Stimulated activated CD8-positive, alpha-beta memory T cell treated with anti-CD3 and anti-CD28 coated beads, Interleukin-4, amount 100 ng/mL, for 1 hour (primary cell): ENCODE measurements at places on chromosomes 2 and 18.

- DNase-seq = no peak
Measured at GRCh38 chr2:177211169-177211568, 1.4 kb upstream of the HNRNPA3 start.

DNA sequence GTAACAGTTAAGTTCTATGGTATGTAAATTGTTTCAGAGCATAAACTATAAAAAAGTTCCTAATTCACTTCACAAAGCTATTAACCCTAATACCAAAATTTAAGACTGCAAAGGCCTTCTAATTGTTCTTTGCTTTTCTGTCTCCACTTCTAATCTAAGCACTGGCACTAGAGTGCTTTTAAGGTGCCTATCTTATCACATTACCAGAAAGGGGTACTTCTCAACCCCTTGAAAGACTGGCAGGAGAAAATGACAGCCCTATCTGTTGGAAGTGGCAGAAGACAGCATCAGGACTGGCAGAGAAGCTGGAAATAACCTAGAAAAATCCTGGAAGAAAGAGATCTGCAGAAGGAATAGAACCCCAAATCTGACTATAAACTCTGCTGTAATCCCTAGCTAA lies 10.3 kb downstream of the CNRIP1 start:
- no peak for DNase-seq

DNA sequence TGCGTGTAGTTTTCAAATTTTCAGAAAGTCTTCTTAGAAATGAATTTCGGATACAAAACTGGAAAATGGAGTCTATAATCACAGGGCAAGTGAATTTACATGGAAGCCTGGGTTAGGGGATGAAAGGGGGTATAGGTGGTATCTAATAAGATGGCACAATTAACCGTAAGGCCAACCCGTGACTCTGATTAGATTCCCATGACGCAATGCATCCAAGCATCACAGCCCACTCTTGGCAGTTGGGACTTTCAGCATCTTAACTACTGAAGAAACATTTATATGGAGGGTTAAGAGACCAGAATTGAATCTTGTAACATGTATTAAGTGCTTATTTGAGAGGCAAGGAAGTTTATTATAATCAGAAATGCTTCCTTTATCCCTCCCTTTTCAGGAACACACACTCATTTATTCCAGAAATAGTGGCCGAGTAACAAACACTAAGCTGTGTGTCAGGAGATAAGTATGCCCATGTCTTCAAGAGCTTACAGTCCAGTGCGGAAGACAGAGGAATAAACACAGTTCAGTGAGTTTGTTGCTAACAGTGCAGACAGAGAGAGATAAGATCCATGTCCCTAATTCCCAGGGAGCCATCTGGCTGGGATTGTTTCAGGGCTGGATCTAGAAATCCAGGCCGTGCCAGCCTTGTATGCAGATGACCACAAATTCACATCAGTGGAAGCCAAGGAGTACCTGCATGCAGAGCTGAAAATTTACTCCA lies 151.2 kb downstream of the ANTXR1 start:
- no peak for DNase-seq

DNA sequence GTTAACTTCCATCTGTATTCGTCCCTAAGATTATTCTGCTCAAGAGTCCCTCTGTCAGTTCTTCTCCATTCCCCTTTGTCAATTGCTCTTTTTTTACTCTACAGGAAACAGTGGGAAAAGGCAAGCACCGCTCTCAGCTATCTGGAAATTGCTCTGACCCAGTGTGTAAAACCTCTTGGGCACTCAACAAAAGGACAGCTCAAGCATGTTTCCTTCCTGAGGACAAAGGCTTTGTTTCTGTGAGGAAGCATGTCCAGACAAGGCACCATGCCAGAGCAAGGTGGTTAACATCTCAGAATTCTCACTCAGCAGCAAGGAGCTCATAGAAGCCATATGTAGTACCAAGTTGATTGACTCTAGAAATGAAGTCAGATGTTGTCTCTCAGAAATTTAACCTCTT lies 735.6 kb downstream of the TSN start:
- no peak for DNase-seq

DNA sequence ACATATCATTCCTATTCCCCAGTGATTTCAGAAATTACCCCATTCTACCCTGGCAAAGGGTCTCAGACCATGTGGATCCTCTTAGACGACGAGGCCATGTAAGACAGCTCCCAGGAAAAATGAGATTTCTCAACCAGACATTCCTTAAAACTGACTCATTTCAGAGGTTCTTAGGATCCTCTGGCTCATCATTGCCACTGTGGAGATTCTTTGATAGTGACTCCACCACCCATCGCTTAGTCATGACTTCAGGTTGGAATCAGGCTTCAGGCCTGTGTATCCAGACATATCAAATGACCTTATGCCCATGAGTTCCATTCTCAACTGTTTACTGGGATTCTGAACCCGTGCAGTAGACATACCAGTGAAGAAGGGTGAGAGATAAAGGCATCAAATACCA lies 245.6 kb upstream of the TCF4 start:
- no peak for DNase-seq

GRCh38 chr18:5251117-5251516 lies 44.4 kb downstream of the ZBTB14 start:
- no peak for DNase-seq

DNA sequence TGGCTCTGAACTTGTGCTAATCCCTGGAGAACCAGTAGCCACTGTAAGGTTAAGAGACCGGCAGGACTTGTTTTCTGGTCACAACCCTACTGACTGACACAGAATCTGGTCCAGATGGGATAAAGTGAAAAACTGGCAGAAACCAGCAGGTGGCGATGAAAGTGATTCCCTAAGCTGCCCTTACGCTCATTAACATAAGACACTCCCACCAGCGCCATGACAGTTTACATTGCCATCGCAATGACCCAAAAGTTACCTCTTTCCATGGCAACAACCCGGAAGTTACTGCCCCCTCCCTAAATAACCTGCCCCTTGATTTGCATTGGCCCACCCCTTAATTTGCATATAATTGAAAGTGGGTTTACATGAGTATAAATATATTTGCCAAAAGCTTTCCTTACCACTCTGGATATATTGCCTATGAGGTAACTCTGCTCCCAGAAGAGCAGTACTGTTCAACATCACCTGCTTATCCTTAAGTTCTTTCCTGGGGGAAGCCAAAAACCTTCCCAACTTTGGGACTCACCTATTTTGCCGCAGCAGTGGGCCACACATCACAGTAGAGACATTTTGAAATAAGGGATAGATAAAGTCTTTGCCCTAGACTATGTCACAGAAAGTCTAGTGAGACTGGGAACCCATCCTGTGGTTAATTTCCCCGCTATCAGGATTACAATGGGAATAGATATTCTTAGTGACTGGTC lies 35.8 kb upstream of the AFF3 start:
- no peak for DNase-seq

GRCh38 chr18:7872569-7872968 lies 305.5 kb downstream of the PTPRM start:
- no peak for DNase-seq

- no peak for DNase-seq
Measured at GRCh38 chr2:205739620-205740019, 57.3 kb downstream of the NRP2 start.

DNA sequence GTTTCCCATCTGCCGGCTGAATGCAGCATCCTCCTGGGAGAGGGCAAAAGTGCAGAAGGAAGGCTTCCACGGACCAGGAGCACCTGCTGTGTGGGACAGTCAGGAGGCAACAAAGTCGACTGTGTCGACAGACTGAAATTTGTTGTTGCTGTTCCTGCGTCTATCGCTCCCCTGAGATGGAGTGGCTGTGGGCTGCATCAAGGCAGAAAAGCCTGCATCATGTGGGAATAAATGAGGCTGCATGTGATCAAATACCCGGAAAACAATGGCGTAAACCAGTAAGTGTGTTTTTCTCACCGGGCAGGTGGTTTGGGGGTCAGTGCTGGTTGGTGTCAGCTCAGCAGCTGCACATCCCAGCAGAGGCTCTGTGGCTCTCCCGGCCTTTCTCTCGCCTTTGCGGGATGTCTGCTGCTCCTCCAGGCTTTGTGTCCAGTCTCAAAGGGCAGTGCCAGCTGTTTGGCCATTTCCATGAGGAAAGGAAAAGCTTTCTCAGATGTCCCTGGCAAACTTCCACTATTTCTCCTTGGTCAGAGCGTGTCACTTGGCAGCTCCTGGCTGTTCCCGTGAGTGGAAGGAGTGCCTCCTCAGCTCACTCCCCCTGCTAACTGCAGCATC lies 262.4 kb downstream of the NDUFA10 start:
- DNase-seq = no peak

- DNase-seq = no peak
Measured at GRCh38 chr2:23007631-23008235, 377.2 kb upstream of the KLHL29 start.

DNA sequence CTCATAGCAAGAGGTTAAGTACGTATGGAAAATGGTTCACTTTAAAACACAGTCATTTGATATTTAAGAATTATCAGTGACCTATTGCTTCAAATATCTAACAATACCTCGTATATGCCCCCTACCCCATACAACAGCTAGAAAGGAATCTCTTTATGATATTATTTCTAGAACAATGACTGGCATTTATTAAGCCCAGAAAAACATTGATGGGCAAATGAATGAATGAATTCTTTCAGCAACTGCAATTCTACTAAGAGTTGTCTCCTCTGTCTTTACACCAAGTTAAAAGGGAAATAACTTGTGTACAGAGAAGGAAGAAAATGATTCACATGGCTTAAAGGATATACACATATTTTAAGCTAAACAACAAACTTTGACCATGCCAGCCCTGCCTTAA lies 384.7 kb downstream of the ERBB4 start:
- no peak for DNase-seq

- no peak for DNase-seq
Measured at GRCh38 chr2:67997528-67997900, 65.3 kb downstream of the C1D start.

DNA sequence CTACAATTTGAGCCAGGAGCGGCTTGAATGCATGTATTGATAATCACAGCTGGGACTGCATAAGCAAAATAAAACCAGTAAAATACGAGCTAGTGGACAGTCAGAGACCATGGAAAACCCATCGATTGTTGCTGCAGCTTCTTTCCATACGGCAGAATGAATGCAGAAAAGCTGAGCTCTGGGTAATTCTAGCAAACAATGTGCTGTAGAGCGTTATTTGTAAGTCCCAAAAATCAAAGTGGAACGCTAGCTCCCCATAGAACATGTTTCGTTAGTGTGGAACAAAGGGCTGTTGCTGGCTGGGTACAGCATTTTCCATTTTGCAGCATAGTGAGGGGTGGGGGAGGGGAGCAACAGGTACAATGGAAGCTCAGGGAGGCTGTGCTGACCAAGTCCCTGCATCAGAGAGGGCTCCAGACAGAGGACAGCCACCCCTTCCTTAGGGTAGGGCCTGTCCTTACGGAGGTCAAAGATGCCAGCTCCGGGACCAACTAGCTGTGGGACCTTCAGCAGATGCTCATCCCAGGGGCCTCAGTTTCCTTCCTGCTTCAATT lies 74.1 kb downstream of the BOD1L2 start:
- no peak for DNase-seq

DNA sequence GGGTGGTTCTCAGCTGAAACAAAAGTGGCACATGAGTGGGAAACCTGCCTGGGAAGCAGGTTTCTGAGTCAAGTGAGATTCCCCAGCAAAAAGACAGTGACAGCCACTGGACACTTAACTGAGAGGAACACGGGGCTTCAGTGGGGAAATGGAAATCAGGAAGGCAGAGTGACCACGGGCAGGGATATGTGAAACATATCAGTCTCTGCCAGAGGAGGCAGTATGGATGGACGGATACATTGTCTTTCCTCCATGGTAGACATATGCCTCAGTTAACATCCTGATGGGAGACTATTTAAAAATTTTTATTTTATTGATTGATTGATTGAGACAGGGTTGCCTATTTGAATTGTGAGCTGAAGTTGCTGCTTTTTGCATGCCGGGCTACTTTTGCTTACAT lies 292.1 kb downstream of the NBAS start:
- no peak for DNase-seq

DNA sequence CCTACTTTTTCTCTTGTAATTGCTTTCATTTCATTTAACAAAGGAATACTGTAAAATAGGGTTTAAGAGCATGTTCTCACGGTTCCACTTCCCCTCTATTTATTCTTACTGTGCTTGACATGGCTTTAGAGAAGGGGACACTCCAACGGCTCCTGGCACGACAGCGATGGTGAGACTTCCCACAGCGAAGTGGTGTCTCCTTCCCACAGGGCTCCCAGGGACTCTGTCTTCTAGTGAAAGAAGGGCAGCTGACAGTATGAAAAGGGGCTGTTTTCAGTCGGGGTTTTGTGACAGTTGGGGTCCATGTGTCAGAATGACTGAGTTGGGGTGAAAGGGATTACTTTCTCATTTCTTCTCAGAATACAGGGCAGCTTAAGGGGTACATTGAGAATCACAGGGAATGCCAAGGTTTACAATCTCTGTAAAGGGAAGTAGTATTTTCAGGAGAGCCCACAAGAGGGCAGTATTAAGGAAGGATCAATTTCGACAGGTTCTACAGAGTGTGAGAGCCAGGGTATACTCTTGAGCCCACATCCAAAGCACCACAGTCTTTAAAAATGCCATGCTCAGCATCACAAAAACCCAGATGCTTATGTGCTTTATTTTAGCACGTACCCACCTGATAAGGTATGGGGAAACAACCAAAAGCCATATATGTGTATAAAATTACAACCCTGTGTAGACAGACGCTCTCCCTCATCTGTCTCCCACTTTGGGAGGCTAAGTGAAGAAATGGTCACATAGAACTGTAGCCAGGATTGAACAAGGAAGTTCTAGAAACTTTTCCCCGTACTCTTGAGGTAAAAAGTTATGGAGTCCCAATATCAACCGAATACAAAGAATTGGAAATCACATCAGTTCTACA lies 31.3 kb upstream of the RAPGEF4 start:
- DNase-seq = no peak

DNA sequence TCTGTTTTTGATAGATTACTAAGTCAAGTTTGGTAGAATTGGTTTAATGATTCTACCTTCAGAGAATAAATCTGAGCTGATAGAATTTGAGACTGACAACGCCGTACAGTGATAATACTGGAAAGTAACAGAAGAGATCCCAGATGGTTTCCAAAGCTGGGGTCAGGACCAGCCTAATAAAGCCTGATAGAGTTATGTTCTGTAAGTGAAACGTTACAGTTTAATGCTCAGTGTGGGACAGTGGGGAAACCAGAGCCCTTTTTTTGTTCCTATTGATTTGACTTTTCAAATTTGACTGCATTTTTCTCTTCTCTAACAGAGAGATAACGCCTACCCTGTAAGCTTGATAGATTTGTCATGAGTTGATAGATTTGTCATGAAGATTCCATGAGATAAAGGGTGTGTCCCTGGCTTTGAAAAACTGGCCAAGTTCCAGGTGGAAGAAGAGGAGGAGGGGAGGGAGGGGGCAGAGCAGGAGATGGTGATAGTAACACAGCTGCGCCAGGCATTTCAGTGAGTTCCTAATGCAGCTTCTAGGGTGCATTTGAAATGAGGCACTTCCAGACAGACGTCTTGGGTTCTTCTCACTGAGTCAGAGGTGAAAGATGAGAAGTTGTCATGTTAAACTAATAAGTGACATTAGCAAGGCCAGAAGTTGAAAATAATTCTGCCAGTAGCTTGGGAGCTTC lies 65.1 kb downstream of the CERS6 start:
- no peak for DNase-seq

DNA sequence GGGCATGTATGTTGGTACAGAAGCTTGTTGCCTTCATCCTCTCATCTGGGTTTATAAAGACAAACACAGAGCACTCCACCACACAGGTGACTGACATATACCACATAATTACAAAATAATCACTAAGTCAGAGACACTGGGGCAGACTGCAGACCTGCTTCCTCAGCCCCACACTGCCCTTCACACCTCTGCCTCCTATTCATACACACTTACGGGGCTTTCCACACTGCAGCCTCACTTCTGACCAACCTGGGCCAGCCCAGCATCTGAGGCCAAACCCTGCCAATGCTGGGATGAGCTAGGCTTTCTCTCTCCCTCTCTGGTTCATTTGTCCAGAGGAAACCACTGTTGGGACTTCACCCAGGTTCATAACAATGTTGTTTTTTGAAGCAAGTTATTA lies 4.5 kb downstream of the EMX1 start:
- no peak for DNase-seq
